ENCODE measurements at places on chromosomes 4 and X.

DNA sequence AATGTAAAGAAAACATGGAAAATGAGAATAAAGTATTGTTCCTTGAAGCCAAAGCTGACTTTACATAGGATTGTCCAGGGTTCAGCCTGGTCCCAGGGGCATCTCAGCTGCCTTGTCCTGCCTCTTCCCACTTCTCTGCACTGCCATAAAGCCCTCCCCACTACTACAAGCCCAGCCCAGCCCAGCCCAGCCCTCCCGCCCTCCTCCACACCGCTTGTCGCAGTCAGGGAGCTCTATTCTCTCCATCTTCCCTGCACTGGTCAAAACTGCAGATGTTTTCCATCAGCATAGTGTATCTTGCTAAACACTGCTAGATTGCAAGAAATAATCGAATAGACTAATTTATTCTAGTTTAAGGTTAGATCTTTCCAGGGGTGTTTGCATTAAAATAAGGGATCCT, 100.3 kb downstream of the TENM3 start:
- no peak for DNase-seq

DNA sequence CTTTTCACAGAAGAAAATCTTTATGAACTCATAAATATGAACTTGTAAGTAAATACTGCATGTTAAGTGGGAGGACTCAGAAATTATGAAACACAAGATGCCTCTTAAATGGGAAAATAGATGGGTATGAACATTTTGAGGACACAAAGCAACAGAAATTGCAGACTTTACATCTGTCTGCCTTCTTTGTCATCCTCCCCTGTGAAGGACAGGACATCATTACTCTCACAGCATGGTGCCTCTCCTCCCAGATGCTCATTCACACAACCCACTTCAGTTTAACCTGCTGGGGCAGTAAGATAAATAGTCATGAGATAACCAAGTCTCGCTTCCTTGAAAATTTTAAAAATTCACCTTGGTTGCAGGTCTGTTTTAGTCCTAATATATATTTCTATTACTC, 144.5 kb downstream of the APBB2 start:
- no peak for DNase-seq

- DNase-seq, result no peak
Observed at GRCh38 chr4:101067383-101067782, 279.9 kb downstream of the PPP3CA start.

DNA sequence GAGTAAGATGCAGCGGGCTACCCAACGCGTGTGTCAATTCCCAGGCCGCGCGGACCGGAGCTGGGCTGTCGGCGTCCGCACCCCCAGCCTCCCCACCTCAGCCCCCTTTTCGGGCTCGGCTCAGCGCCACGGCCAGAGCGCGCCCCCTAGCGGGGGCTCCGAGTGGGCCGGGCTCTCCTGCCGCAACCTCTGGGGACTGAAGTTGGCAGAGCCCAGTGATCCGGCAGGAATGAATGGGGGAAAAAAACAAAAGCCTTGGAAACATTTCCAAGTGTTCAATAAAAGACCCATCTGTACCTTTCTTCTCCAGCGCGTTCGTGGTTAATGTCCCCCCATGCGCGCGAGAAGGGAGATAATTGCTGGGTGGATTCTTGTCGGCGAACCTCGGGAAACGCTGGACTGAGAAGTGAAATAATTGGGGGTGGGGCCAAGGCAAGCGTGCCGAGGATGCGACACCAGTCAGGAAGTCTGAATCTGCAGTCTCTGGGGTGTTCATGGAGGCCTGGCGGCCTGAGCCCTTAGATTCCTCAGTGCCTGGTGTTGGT, 5.2 kb upstream of the ARX start:
- DNase-seq, result no peak

DNA sequence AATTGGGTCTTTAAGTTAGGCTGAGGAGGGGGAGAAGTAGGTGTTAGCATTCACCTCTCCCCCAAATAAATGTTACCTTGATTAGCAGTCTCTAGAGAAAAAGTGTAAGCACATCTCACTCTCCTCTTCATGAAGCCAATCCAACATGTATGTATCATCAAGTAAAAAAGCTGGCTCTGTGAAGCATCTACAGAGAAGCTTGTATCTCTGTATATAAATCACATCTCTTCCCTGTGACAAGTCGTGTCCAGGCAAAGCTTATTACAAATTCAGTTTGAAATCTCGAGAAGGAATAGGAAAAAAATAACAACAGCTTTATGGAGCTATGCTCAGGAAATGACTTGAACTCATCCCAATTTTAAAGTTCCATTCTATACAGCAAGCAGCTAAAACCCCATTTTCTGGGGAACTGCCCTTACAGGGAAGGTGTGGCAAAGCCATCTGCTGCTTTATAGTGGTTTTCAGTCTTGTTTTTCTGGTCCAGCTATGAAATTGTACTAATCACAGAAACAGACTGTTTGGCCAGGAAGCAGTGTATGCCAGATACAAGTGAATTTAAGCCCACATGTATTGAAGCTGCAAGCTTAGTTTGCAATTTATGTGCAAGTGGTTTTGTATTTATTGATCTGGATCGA, 313.3 kb upstream of the NOCT start:
- no peak for DNase-seq

DNA sequence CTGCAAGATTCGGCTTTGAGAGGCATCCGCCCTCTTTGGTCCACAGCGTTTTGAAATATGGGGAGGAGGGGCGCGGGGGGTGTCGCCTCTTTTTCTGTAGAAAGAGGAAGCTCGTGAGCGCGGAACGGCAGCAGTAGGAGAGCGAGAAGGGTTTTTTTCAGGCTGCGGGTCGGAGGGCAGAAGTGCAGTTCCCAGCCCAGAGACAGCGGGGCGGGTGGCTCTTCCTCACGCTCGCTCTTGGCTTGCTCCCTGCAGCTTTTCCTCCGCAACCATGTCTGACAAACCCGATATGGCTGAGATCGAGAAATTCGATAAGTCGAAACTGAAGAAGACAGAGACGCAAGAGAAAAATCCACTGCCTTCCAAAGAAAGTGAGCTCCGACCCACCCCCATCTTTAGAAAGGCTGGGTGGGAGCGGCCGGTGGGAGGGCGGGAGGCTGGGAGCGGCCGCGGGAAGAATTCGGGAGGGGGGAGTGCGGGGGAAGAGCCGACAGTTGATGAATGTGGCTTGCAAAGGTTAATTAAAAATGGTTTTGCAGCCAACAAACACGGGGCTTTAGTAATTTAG, 1.2 kb downstream of the TMSB4X start:
- DNase-seq, result no peak

DNA sequence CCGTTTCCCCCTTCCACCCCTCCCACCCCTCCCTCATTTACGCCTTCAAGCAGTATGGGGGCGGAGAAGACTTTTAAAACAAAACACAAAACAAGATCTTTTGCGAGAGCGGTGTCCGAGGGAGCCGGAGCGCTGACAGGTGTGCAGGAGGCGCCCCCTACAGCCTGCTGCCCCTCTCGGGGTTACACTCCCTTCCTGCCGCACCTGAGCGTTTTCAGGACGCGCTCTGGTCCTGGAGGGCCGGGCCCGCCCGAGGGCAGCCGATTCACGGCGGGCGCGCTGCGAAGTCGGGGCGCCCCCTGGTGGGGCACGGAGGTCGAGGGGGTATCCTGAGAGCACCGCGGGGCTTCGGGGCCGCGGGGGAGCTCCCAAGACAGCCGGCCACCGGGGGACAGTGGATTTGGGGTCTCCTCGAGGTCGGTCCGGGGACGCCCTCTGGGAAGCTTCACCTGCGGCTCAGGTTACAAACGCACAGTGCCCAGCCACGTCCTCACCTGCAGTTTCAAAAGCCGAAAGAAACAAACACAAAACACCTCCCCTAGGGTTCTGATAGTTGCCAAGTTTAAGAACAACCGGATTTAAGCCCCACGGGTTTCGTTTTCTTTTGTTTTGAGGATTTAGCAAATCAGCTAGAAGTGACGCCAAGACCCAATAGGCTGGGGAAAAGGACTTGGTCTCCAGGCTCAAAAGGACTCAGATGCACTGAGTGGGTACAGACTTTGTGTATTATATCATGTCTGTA, 8.0 kb upstream of the NEUROG2 start:
- peak; percentile 38 for DNase-seq

- no peak for DNase-seq
Observed at GRCh38 chr4:163732473-163732872, 238.0 kb downstream of the TMA16 start.

DNA sequence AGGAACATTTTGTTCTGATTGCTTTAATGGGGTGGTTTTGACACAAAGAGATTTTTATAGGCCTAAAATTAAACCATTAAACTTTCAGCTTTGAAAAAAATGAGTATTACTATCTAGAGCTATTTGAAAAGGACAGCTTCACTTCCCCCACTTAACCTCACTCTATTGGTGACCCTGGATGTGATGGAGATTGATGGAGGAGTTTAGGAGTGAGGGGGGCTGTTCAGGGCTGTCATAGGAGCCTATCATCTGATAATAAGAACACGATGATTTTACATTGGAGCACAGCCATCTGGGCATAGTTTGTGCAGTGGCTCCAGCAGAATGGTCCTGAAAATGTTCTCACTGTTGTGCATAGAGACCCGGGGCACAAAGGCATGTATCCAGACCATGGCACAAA, 71.1 kb upstream of the EFNB1 start:
- DNase-seq, result no peak

DNA sequence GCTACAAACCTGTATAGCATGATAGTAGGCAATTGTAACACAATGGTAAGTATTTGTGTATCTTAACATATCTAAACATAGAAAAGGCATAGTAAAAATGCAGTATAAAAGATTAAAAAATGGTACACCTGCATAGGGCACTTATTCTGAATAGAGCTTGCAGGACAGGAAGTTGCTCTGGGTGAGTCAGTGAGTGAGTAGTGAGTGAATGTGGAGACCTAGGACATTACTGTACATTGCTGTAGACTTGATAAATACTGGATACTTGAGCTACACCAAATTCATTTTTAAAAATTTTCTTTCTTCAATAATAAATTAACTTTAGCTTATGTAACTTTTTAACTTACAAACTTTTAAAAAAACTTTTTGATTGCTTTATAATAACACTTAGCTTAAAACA, 68.2 kb upstream of the MAML3 start:
- DNase-seq, result no peak

DNA sequence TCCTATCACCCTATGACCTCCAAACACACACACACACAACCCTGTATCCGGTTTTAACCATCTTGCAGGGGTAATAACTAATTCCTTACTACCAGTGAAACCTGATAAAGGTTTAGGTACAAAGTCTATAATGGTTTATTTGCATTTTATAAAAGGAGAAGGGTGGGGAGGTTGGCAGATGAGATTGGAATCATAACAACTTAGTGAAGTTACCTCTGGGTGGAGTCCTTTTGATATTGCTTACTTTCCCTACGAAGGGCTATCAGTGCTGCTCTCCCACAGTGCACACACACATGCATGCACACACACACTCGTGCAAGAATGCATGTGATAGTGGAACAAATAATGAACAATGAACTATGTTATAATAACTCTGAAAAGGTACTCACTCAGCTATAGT, 56.1 kb downstream of the CCSER1 start:
- DNase-seq, result no peak

DNA sequence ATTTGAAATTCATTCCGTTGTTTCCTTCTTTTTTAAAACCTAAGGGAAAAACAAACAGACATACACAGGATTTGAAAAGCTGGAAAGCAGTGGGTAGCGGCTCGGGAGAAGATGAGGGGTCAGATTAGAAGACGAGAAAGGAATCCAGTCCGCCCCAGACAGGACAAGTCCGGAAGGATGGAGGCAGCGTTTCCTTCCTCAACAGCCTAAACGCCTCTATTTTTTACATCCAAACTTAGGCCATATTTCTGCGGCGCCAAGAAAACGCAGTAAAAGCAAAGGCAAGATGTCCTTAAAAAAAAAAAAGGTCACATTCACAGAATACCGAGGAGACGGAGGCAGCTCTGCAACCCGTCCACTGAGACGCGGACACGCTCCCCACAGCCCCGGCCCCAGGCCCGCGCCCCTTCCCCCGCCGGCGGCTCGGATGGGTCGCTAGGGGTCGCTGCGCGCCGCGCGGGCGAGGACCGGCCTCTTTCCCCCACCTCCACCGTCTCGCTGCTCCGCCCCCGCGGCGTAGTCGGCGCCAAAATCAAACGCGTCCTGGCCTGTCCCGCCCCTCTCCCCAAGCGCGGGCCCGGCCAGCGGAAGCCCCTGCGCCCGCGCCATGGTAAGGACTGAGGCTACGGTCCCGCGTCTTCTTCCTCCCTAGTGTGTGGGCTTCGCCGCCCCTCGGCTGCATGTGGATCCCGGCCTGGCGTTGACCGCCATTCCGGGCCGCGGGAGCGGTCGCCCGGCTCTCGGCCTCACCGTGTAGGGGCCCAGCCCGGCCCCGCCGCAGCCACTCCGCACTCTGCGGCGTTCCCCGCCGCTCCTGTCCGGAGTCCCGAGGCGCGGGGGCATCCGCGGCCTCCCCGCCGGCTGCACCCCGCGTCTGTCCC, at the start of gene MND1:
TSS of gene MND1 (plus strand) at position 558 of the 881 bp plus-strand sequence. CDS start at position 608, 50 bp downstream.
- peak; percentile 82 for DNase-seq

DNA sequence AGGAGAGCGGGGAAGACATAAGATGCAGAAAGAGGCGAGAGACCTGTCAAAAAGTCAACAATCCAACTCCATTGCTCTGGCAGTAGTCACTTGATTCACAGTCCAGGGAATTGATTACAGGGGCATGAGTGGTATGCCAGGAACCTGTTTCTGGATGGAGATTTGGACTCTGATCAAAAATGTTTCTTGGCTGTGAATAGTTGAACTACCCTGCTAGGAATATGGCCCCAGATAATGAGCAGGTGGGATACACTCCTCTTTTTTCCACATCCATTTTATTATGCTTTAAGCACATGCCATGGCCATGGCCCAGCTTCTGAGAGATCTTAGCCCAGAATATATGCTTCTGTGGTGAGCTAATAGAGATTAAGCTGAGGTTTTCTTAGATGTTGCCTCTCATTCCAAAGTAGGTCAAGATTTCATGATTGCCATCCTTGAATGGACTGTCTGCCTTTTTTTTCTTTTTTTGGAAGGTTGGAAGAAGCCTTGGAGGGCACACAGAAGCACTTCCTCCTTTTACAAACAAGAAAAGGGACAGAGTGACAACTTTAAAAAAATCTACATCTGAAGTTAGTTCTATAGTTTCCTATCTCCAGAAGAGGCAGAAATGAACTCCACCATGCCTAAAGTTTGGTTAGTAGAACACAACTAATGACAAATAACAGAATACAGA, 121.9 kb downstream of the KIT start:
- no peak for DNase-seq

DNA sequence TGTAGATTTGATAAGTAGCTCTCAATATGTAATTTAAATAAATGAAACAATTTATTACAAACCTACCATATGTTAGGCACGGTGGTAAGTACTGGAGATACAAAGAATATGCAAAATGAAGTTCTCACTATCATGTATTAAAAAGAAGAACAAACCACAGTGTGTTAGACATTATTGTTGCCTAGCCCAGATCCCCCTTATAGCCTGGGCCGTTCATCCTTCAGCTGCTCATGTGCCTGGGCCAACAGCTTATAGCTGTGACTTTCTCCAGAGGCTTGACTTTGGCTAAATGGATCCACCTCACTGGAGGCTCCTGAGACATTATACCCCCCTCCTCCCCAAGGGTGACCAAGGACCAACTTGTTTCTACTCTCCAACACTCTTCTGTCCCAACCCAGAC, 29.8 kb upstream of the CCNG2 start:
- DNase-seq, result no peak

- no peak for DNase-seq
Observed at GRCh38 chr4:139958739-139959098, 195.3 kb downstream of the MAML3 start.

Data from stimulated activated CD8-positive, alpha-beta memory T cell treated with anti-CD3 and anti-CD28 coated beads, Interleukin-15, amount 100 ng/mL, for 4 hours (primary cell).